ENCODE measurements at places on chromosomes 5 and 9.

- DNase-seq: no peak
Observed at GRCh38 chr5:58099257-58099656, 360.6 kb downstream of the PLK2 start.

GRCh38 chr5:72166070-72166979 is 59.0 kb downstream of the MAP1B start:
- DNase-seq: no peak

- no peak for DNase-seq
Observed at GRCh38 chr5:887947-888637, 4.5 kb downstream of the BRD9 start.

DNA sequence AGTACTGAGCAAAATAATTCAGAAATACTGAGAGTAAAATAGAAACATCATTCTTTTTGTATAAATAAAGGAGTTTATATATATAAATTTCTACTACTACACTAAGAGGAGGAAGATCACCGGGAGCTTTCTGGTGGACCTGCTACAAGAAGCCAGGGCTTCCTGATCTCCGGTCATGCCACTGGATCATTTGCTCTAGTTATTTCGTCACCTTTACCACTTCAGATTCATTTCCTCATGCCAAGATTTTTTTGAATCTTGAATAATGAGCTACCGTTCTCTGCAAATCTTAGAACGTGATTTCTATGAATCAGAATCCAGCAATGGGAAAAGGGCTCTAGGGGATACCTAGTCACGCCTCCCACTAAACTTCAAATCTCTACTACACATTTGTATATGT is 51.9 kb upstream of the TBC1D9B start:
- DNase-seq: no peak

GRCh38 chr9:72734631-72735030 is 213.2 kb downstream of the TMC1 start:
- DNase-seq: no peak

Data from NK-92 treated with Interleukin-12 subunit alpha and Interleukin-12 subunit beta, amount 100 ng/mL, for 24 hours (cell line).